ENCODE measurements at places on chromosomes 16 and 17. TPM values are rescaled to one million over a fixed set of nuclear protein-coding genes. Genes with fewer than 3 reads are reported as not detected.

DNA sequence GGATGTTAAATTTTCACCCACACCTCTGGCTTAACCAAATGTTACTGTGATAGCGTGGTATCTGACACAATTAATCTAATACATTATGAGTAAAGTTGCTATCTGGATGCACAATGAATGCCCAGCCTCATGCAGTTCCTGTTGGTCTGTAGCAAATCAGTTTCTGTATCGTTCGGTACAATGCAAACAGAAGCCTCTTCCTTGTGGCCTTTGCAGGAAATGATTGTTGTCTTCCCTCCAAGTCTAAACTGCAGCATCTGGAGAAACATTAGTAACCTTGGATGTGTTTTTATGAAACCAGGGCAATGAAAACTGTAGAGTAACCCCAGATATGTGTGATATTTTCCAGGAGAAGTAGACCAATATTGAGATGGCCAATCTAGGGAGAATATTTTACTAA, 46.8 kb downstream of the CYB561 start:
- no peak for DNase-seq

DNA sequence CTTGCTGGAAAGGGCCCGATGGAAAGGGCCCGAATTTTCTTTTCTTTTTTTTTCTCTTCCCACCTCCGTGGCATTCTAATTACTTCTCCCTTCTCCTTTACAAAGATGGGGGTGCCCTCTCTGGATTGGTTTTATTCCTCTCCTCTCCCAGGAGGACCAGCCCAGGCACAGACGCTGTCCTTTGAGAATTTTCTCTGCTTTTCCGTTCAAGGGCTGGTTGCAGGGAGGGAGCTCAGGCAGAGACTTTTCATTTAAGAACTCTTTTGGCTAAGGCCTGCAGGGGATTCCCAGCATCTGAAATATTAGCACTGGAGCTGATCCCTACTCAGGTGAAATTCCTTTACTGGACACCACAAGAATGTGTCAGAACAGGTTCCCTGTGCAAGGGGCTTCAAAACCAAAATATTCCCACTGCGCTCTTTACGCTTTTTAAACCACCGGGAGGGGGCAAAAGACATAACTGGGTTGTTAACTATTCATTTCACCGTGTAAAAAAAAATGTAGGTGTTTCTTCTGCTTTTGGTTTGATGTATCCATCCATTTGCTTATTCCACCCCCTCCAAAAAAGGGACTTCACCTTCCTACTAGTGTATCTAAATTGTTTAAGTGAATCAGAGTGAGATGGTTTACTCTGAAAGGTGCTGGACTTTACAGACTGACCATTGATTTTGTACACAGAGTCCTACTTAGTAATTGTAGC, 1.4 kb downstream of the NFAT5 start:
- no peak for DNase-seq

DNA sequence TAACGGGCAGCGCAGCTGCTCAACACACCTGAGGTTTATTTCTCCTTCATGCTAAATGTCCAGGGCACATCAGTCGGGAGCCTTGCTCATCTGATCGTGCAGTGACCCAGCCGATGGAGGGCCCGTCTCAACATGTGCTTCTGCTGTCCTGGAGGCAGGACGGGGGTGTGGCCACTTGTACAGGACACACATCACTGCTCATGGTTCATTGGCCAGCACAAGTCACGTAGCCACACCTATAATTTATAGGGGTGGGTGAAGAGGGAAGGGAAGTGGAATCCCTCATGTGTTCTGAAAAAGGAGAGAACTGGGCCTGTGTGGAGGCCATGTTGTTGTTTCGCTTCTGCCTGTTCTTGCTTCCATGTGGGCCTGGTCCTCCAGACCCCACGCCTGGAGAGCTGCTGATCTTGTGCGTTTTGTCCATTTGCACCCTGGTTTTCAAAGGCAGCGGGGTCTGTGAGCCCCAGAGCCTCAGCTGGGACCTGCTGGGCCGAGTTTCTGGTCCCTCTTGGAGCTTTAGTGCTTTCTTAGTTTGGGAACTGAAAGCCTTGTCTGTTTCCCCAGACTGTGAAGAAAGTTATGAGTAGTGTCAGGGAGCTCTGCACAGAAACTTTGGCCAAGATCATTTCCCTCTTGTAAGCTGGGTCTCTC, 60.5 kb downstream of the CMIP start:
- DNase-seq: peak; percentile 71

The TP53TG3C gene
- not detected for total RNA-seq

DNA sequence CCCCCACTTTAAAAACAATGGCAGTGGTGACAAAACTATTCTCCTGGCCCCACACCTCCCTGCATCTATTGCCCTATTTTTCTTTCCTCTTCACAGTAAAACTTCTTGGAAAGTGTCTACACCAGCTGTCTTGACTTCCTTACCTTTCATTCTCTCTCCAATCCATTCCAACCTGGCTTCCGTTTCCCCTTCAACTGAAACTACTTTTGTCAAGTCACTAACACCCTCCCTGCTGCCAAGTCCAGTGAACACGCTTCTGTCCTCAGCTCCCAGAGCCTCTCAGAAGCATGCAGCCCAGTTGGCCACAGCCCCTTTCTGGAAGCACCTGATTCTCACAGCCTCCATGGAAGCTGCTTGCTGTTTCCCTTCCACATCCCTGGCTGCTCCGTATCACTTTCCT, 4.0 kb upstream of the SCN4A start:
- DNase-seq: no peak

DNA sequence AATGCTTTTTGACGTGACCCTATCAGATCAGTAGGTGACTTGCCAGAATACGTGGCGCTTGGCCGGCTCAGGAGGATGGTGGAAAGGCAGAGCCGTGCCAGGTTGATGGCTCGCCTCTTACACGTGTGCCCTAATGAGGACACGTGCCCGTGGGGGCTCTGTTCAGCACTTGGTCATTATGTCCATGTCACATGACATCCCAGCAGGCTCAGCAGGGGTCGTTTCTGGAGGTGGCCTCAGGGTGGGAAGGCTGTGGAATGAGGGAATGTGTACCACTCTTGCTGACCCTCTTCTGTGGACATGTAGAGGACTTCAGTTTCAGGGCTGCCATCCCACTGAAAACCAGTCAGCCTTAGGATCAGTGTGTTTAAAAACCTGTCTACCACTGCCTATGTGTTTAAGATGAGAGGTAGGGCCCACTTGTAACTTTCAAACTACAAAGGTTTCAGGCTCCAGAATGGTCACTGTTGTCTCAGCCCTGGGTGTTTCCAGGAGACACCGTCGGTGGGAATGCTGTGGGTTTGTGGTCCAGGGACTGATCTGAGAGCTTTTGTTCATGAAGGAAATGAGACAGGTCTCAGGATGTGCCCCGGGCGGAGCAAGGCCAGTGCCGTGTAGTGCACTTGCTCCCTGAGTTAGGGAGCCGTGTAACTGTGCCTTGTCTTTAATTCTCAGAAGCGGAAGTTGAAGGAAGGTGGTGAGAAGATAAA, 12.1 kb downstream of the UBN1 start:
- no peak for DNase-seq

All from Peyer's patch (tissue), 4 donors.